NCI-H2171 (cell line): ENCODE measurements at places on chromosomes 7 and 10.
A peak's percentile ranks its signal among the peaks of the same experiment; 100 is the strongest.

DNA sequence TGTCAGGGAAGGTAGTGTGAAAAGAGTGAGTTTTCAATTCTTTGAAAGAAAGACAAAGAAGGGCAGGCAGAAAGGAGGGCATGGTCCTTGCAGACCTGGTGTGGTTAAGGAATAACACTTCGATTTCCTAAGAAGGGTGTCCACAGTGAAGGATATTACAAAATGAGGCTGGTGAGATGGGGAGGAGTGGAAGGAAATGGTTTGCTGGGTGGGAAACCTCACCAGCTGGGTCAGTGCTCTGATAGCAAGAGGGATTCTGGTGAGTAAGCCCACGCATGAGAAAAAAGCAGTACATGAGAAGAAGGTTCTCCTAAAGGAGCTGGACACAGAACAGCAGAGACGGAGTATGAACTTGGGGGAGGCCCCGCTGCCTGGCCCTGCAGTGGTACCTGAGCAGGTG is 230.6 kb upstream of the PLXNA4 start:
- DNase-seq = no peak

GRCh38 chr7:102304668-102305067 is 18.0 kb downstream of the SH2B2 start:
- no peak for DNase-seq

DNA sequence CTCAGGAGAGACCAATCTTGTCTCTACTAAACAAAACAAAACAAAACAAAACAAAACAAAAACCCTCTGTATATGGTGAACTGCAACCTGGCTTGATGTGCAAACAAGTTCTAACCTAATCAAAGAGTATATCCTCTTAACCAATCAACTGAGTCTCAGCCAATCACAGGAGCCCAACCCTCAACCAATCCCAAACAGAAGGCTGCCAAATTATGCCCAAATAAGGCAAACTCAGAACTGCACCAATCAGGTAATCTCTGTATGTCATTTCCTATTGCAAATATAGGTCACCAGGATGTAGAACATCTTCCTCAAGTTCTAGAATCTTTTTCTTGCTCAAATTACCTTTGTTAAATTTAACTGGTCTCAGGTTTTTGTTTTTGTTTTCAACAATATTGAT is 5.2 kb downstream of the FAM133B start:
- DNase-seq = no peak

- no peak for DNase-seq
Measured at GRCh38 chr7:23287612-23288011, 11.5 kb upstream of the MALSU1 start.

DNA sequence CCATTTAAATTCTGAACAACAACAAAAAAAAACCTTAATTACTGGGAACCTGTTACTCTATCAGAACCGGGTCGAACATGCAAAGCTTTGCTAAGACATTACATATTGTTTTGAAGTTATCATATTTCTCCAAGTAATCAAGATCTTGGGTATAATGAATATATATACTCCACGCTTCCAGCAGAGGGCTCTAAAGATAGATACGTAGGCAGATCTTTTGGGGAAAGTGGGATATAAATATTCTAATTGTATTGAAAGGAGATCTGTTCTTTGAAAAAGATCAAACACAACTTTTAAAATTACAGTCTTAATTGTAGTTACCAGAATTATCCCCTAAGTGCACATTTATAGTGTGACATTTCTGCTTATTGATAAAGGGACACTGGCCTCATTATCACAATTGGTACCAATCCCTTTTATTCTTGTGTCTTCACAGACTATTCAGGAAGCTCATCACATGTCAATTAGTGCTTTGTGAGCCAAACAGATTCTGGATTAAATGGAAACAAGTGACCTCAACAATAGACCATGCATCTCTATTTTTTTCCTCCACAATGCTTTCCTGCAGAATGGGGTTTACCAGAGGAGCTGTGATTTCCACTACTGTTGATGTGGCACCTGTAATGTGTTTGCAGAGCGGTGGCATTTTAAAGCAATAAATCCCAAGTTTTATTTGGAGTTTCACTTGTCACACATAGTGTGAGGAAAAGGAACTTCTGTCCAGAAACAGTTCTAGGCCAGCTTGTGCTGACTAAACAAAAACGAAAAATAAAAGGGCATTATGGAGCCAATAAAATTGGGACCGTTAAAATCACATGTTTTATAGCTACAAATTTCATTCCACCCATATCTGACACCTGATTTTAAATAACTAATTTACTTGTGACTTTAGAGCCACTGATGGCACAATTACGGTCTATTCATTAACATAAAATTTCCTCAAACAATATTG is 122.4 kb downstream of the CTTNBP2 start:
- DNase-seq = peak; percentile 0

GRCh38 chr7:158689488-158689887 is 15.1 kb downstream of the NCAPG2 start:
- no peak for DNase-seq

DNA sequence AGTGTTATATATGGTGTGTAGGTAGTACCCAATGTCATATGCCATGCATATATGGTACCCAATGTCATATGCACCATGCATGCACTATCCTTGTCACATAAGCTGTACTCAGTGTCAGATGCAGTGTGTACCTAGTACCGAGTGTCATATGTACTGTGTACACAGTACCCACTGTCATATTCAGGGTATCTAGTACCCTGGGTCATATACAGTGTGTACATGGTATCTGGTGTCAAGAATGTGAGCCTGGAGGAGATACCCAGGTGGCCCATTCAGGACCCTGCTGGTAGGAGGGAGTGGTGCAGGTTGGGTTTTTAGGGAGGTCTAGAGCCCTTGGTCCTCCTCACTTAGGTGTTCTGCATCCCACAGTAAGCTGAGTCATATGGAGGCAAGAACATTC is 1.8 kb downstream of the ZMYND11 start:
- DNase-seq = no peak

GRCh38 chr7:151827620-151828019 is 49.3 kb downstream of the PRKAG2 start:
- no peak for DNase-seq

GRCh38 chr7:24233386-24233785 is 50.6 kb upstream of the NPY start:
- no peak for DNase-seq

DNA sequence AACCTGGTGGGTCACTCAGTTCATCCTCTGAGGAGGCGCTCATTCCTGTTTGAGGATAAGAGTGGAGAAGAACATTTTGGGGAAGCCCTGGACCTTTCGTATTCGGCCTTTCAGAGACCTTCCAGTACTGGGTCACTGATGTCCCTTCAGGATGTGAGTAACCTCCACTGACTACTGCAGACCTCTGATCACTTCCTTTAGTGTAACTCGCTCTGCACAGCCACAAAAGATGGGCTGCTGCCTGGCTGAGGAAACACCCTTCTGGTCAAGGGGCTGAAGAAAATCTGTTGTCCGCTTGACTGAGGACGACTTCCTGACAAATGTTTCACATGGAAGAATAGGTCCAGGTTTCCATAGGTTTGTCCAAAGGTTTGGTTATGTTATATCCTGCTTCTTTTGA is 15.9 kb upstream of the TBXAS1 start:
- DNase-seq = no peak

- DNase-seq = no peak
Measured at GRCh38 chr7:67553378-67553777, 556.7 kb downstream of the TYW1 start.

GRCh38 chr7:111780527-111780926 is 218.2 kb upstream of the IMMP2L start:
- no peak for DNase-seq
